Dermis lymphatic vessel endothelial cell (primary cell): ENCODE measurements at places on chromosomes 2 and 18. TPM values are rescaled to one million over a fixed set of nuclear protein-coding genes. Genes with fewer than 3 reads are reported as not detected.

The RSAD2 gene
- under 0.01 and 0.33 TPM in 2 replicates for total RNA-seq

The TXNDC2 gene
- total RNA-seq: not detected in 2 replicates

The PLGLB2 gene
- total RNA-seq: 0.65 and 1.8 TPM in 2 replicates

The ZNF804A gene
- total RNA-seq: under 0.01 TPM in 1 of 2 replicates, not detected in the other

The CFC1 gene
- not detected in 2 replicates for total RNA-seq
